Left cardiac atrium (tissue), 4 donors: ENCODE measurements at places on chromosomes 3 and 15.

DNA sequence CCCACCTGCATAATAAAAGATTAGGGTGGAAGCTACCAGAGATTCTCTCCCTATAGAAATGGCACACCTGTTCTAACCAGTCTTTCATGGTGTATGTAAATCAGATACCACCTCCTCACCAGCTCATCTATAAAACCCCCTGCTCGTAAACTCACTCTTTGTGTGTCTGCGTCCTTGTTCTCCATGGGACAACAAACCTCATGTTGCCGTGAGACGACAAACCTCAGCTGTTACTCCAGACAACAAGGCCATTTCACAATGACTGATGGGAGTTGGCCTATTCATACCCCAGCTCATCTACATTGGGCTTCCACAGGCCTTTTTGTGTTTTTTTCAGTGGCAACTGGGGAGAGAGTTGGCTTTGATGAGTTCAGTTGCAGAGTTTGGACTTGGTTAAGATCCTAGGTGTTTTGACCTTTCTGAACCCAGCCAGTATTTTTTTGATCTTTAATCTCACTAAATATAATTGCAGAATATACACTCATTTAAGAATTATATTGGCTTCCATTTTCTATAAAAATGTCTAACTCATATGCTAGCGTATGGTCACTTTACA, 96.6 kb upstream of the LRIG1 start:
- no peak for DNase-seq

- DNase-seq = no peak
These were observed 67.1 kb upstream of the SH3GL3 start for GRCh38 chr15:83380059-83380458.

DNA sequence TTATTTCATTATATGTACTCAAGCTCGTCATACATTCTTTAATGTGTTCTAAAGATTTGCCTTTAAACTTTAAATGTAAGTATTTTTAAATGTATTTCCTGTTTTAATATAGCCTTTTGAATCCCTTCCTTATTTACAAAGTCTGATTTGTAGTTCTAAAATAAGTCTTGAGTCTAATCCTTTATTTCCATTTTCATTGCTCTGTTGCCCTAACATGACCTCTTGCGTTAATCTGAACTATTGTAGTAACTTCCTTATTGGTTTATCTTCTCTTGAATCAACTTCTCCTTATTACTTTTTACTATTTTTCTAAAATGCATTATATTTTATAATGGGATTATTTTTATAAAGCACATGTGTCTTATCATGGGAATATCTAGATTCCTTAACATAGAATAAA, 24.0 kb downstream of the KNL1 start:
- no peak for DNase-seq

- DNase-seq = no peak
These were observed 142.9 kb upstream of the TP63 start for GRCh38 chr3:189488241-189488767.

DNA sequence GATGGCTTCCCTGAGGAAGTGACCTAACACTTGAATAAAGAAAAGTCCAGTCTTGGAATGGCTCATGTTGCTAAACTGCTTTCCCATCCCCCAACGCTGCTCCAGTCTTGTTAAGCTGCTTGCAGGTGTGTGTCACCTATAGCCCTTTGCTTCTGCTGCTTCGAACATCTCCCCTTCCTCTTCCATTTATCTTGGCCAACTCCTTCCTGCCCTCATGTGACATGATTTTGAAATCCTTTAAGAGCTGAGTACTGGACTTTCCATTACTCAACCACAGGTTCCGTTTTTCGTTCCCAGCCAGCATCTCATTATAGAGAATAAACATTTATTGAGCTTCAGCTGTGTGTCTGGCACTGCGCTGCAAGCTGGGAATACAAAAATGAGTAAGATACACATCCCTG, 1.7 kb downstream of the ATG7 start:
- DNase-seq = no peak

DNA sequence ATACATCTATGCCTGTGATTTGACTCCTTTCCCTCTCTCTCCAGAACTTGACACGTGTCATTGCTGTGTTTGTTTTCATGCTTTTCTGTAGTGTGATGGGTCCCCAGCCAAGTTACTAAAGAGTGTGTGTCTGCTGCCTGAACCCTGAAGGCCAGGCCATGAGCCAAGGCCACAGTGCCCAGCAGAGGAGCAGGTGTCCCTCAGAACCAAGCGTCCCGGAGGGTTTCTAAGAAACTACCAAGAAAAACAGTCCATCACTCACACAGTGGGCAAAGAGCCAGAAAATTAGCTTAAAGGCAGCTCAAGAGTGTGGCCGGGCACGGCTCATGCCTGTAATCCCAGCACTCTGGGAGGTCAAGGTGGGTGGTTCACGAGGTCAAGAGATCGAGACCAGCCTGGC, 35.2 kb downstream of the FBXO45 start:
- no peak for DNase-seq

- no peak for DNase-seq
These were observed 72.8 kb downstream of the SMAD3 start for GRCh38 chr15:67137951-67138848.

- DNase-seq = no peak
These were observed 692.7 kb downstream of the MCTP2 start for GRCh38 chr15:94924057-94924456.

GRCh38 chr3:53949541-53949940, 57.9 kb upstream of the SELENOK start:
- no peak for DNase-seq

DNA sequence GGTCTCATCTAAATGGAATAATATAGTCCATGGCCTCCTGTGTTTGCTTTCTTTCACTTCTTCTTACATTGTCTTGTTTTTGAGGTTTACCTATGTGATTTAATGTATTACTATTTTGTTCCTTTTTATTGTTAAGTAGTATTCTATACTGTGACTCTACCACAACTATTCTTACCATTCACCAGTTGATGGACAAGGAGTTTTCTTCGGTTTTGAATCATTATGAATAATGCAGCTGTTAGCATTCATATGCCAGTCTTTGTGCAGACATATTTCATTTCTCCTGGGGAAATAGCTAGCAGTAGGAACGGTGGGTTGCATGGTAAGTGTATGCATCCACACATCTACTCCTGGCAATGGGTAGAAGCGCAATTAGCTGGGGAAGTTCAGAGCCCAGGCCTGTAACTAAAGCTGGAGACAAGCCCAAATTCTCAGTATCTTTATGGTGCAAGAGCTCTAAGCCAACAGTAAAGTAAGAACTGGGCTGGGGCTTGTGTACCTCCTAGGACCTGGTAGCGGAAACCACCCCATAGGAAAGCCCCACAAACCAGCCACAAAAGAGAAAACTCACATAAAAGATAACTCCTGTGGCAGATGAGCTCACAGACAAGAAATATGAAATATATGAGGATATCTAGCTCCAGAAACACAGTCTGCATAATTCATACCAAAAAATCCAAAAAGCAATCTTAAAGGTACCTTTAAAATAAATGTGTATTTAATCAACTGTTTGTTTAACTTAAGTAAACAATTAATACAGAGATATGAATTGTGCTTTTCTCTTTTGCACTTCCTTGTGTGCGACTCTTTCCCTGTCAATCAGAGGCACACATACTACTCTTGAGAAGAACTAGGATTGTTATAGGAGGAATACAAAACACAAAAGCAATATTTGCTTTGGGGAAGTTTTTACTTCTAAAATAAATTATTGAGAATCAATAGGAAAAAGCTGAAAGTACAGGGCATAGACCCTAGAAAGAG, 2.7 kb upstream of the CSTA start:
- no peak for DNase-seq

DNA sequence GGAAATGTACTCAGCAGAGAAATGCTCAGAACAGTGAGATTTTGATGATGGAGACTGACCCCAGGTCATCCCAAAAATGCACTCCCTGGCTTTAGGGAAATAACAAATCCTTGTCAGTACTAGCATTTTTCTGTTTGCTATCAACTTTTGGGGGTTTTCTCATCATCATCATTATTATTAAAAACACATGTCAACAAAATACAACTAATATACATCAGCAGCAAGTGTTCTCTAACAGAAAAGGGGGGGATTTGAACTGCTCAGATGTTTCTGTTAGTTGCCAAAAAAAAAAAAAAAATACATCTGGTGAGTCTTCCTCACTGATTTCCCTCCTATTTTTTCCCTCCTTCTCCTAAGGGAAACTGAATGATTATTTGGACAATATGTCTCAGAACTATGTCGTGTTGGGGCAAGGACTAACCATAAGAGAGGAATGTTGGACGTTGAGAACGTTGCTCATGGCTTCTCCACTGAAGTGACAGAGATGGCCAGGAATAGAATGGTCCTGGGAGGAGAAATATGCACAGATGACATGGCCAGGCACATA, 230.0 kb upstream of the MCTP2 start:
- no peak for DNase-seq

DNA sequence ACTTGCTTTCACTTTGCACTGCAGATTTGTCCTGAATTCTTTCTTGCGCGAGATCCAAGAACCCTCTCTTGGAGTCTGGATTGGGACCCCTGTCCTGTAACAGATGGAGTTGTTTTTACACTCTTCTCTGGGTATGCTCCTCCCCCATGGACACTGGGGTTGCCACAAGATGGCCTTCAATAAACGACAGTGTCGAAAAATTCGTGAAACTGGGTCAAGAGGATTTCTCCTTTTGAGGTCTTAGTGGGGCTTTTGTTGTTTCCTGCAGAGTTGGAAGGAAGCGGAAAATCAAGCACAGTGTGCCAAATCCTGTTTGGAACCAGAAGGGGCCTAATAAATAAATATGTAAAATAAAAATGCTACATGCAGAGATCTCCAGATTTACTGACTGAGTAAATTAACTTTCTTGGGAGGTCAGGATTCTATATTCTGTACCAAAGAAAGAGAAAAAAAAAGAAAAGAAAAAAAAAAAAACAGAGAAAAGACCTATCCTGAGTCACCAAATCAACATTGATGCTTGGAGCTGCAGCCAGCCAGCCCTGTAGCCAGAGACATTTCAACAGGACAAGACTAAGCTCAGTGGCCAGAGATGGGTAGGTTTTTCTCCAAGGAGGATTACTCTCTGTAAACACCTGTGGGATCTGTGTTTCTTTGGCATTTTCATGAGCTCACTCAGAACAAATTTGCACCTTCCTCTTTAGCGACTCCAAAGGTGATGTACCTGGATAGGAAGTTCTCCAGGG, 24.8 kb downstream of the CCDC80 start:
- DNase-seq = no peak

GRCh38 chr3:145983101-145983500, 177.9 kb downstream of the PLOD2 start:
- DNase-seq = no peak

- DNase-seq = no peak
These were observed 21.0 kb downstream of the MBNL1 start for GRCh38 chr3:152289708-152290107.

DNA sequence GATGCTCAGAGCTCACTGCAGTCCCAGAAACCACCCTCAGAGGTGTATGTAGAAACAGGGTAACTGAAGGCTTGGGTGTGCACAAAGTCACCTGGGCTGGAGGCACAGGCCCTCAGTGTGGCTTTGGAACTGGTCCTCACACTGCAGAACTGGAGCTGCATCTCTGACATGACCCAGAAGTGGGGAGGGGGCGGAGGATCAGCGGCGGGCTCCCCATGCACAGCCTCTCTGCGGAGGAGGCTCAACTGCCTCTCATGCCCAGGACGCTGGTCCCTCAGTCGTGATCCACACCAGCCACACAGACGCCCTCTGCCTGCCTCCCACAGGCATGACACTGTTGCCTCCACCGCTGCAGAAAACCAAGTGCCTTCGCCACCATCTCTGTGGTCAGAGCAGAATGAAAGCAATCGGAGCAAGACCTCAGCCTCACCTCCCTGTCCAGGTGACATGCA, 73.7 kb downstream of the TM2D3 start:
- no peak for DNase-seq

DNA sequence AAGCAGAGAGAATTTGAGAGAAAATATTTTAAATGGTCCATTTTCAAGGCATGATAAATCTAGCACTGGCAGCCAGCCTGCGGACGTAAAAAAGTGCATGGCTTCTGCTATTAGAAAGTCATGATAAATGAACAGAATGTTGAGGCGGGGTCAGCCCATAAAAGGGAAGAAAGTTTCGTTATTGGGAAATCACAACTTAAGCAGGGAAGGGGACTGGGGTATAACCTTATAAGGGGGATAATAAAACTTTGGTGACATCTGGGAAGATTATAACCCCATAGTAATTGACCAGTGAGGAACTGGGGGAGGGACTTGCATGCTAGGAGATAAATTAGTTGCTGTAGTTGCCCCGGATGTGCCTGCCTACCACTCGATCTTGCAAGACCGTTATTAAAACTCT, 88.4 kb upstream of the PLSCR4 start:
- no peak for DNase-seq

DNA sequence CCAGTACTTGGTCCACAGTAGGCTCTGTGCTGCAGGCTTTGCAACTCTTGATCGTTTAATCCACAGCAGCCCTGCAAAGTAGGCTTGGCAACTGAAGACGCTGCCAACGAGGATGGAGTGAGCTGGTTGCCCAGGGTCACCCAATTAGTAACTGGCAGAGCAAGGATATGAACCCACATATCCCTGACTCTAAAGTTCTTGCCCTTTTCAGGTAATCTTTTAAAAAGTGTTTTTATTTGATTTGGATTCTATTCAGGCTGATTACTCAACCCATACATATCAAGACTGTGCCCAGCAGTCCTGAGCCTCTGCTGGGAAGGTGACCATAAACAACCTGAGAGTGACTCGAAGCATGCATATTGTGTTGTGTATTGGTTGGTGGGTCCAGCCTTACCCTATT, 50.3 kb downstream of the PSMD6 start:
- no peak for DNase-seq

GRCh38 chr3:143168855-143169192, 49.3 kb downstream of the CHST2 start:
- DNase-seq = no peak

- DNase-seq = no peak
These were observed 36.2 kb downstream of the GTF2E1 start for GRCh38 chr3:120778776-120779175.

GRCh38 chr3:50226888-50227389, 9.1 kb upstream of the GNAI2 start:
- peak; percentile 61 for DNase-seq

GRCh38 chr3:196843435-196844110, 24.1 kb upstream of the SENP5 start:
- DNase-seq = no peak

DNA sequence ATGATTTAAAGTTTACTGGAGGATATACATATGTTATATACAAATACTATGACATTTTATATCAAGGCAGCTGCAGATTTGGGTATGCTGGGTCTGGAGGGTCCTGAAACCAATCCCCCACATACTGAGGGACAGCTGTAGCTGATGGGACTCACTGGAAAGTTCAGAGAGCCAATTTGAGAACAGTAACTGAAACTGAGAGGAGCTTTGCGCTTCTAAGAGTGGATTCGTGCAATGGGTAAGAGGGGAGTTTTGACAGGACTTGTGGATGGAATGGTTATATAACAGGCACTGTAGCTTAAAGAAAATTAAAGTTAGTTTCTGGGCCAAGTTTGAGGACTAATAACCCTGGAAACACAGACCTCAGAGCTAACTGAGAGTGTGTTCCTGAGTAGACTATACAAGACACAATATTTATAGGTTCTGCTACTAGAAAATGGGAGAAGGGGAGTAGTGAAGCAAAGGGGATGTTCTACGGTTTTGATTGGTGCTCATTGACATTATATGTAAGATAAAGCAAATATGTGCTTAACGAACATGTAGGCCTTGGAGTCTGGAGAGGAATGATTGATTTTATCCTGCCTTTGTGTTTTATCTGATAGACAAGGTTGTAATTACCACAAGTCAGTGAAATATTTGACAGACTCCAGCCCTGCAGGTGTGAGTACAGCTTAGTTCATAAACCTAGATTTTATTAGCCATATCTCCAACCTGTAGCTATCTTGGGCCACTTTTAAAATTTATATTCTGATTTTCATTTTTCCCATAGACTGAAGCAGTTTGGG, 4.8 kb upstream of the ZMAT3 start:
- no peak for DNase-seq
